ENCODE measurements at places on chromosomes 7 and 10.

DNA sequence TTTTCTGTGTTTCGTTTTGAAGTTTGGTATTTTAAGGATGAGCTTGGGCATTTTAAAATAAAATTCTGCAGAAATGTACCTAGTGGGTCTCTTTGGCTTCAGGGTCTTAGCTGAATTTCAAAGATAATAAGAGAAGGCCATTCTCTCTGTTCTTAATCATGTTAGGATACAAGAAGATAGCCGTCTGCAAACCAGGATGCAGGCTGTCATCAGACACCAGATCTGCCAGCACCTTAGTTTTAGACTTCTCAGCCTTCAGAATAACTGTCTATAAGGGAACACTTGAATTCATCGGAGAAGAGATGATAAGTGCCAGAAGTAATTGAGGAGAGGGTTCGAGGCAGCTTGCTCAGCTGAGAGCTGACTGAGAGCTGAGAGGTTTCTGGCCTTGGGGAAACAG, 202.1 kb downstream of the REEP3 start:
- DNase-seq, result no peak

- no peak for DNase-seq
These were observed 253.4 kb downstream of the GALNT17 start for GRCh38 chr7:71385330-71385729.

DNA sequence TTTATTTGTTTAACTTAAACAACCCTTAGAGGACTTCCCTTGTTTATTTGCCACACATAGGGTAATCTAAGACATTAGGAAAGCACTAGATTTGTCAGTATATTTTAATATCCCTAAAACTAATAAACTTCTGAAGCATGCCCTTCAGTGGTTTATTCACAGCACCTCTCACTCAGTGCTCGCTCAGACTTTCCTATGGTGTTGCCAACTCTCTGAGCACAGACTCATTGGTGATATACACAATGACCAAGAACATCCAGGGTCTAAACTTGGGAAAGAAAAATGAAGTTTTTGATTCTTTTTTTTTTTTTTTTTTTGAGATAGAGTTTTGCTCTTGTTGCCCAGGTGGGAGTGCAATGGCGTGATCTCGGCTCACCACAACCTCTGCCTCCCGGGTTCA, 82.2 kb downstream of the RAB11FIP2 start:
- DNase-seq, result no peak

GRCh38 chr7:98913612-98914011, 35.3 kb downstream of the TRRAP start:
- no peak for DNase-seq

DNA sequence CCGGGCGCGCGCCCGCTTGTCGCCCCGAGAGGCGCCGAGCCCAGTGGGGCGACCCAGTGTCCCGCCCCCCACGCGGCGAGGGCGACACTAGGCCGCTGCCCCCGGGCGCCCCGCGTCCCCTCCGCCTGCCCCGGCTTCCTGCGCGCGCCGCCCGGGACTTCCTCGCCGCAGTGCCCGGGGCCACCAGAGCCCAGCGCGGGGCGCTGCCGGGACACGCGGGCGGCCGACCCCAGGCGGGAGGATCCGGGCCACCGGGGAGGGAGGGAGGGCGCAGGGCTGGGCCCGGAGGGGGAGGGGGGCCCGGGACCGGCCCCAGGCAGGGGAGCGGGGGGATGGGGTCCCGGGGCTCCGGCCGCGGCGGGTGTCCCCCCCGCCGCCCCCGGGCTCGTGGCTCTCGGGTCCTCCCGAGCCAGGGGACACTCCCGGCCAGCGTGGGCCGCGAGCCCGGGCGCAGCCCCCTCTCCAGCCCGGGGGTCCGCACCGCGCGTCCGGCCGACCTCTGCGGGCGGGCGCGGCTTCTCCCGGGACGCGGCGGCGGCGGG, 435 bp upstream of the PWWP2B start:
- DNase-seq, result peak; percentile 54

- DNase-seq, result no peak
These were observed 106.6 kb downstream of the PRKCQ start for GRCh38 chr10:6473430-6473829.

Data from stimulated activated naive B cell treated with anti-CD40 and anti-IgM and Interleukin-4, amounts not matched to agents 10 μg/mL and 1 μg/mL and 100 μg/mL, for 72 hours (primary cell).